Activated CD4-positive, CD25-positive, alpha-beta regulatory T cell treated with anti-CD3 and anti-CD28 coated beads, Interleukin-2, amount 50 U/mL, for 72 hours (primary cell): ENCODE measurements at places on chromosomes 1 and 21.

DNA sequence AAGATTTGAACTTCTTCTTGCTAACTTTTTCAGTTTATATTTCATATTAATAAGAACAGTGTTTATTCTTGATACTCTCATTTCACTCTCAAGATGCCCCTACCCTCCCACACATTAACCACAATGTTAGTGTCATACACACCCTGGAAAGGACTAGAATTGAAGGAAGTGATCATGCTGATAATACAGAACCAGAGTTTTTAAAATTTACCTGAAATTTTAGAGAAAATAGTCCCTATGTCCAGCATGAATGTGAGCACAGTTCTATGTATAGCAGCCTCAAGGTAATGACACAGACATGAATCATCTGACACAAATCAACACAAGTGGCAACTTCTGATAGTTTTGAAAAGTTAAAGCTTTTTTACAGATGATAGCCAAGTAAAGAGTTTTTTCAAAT lies 26.0 kb downstream of the RGS1 start:
- DNase-seq: no peak

DNA sequence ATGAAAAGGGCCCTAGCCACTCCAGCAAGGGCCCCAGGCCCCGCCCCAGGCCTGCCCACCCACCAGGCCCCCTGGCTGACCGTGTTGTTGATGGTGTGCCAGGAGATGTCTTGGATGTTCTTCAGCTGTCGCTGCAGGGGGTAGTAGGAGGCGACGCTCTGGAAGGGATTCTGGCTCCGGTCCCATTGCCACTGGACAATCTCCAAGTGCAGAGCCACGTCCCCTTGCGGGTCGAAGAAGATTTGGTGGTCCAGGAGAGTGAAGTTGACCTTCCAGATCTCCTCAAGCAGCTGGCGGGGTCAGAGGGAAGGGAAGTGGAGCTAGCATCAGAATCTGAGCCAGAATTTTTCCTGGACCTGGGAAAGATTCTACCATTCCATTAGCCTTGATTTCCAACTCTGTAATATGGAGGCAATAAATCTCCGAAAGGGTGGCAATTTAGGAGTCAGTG lies 10.2 kb downstream of the TAS1R2 start:
- no peak for DNase-seq

DNA sequence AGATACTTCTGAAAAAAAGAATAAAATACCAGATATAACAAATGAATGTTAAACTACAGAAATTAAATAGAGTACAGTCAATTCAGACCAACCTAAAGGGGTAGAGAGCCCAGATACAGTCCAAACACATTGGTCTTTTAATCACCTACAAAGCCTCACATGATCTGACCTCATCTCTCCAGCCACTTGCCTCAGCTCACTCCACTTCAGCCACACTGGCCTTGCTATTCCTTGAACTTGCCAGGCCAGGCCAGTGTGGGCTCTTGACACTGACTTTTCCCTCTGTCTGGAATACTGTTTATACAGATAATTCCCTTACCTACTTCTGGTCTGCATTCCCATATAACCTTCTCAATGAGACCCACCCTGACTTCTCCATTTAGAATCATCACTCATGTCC lies 17.0 kb upstream of the PPIE start:
- no peak for DNase-seq

GRCh38 chr1:244642526-244642925 lies 10.4 kb upstream of the DESI2 start:
- no peak for DNase-seq

GRCh38 chr1:28160782-28161266 lies 15.7 kb downstream of the PTAFR start:
- DNase-seq: no peak

GRCh38 chr1:13788795-13789194 lies 88.8 kb downstream of the PRDM2 start:
- DNase-seq: no peak

- peak; percentile 60 for DNase-seq
Measured at GRCh38 chr1:234326497-234327366, 46.5 kb upstream of the COA6 start.

- DNase-seq: no peak
Measured at GRCh38 chr1:97814121-97814520, 106.7 kb downstream of the DPYD start.

DNA sequence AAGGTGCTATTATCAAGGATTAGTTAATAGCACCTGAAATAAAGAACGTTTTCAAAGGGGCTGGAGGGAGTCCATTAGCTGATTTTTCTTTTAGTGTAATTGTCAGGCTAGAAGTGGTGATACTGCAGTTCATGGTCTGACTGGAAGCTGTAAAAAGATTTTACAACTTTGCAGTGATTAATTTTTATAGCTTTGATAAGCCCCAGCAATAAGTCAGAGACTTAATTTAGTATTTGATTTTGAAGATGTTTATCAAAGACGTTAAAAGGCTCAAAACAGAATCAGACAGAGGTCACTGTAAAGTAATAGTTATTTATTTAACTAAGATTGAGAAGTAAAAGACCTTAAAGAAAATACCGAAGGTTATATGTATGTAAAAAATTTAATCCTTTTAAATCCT lies 165.5 kb upstream of the FMN2 start:
- no peak for DNase-seq

- no peak for DNase-seq
Measured at GRCh38 chr1:178875936-178876335, 5.1 kb upstream of the ANGPTL1 start.

- DNase-seq: no peak
Measured at GRCh38 chr1:19305880-19306279, 6.1 kb downstream of the AKR7A2 start.

GRCh38 chr1:39275836-39276507 lies 71.5 kb downstream of the MACF1 start:
- no peak for DNase-seq

- DNase-seq: no peak
Measured at GRCh38 chr1:1280782-1281481, 696 bp downstream of the SCNN1D start.

DNA sequence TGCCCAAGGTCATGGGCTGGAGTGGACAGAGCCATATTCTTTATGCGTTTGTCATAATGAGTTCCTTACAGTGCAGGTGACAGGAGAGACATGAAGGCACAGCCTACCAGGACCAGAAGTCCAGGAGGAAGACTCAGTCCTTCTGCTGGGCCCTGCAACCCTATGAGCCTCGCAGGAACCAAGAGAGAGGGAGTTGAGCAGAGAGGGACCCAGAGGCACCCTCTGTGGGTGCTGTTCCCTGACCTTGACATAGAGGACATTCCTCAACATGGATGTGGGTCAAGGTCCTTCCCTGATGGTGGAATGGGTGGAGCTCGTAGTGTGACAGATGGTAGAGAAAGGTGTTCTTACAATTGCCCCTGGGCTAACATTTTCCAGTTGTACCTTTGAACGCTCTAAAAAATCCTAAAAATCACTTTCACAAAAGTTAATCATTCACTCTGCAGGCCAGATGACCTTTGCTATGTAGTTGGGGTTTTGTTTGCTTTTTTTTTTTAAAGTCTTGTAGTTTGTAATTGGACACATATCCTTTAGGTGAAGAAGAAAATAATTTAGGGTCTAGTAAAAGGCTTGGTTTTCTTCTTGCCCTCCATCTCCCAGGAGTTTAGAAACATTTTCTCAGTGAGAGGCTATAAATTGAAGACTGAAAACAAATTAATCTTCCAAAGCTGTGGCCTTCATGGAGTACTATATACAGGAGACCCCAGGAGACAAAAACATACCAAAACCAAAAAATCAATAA lies 41.9 kb downstream of the MAB21L3 start:
- DNase-seq: no peak

GRCh38 chr1:118306851-118307250 lies 121.8 kb upstream of the SPAG17 start:
- DNase-seq: no peak

DNA sequence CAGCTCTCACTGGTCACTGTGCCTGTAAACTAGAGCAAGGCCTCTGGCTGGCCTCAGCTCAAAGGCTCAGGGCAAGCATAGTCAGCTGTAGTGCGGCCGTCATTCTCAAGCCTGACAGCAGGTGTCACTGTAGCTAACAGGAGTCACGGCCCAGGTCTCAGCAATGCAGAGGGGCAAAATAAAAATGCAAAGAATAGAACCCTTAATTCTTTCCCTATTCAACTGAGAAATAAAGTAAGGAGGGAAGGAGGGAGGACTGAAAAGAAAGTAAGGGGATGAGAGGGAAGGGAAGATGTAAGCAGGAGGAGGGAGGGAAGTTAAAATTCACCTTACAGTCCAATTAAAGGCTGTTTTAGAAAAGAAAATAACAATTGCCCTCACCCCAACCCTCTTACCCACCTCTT lies 106.1 kb downstream of the KIAA0319L start:
- peak; percentile 67 for DNase-seq

DNA sequence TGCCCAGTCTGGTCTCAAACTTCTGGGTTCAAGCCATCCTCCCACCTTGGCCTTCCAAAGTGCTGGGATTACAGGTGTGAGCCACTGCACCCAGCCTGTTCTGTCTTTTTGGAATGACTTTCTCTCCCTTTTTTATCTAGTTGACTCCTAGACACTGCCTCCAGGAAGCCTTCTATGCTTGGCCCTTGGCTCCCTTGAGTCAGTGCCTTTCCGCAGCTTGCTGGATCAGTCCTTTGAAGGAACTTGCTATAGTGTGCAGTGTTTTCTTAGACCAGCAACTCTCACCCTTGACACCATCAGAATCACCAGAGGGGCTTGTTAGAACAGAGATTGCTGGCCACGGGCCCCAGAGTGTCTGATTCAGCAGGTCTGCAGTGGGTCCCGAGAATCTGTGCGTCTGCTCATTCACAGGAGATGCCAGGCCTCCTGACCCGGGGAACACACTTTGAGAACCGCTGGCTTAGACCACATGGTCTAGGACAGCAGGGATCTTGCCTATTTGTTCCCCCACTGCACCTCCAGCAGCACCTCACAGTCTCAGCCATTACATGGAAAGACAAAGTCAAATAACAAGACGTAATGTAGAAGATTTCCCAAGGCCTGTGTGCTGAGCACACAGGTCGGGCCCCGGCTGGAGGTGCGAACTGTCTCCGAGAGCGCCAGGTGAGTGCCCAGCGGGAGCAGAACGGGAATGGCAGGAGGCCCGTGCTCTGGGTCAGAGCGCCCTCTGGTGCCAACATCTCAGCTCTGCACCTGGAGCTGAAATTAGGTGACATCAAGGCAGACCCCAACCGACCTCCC lies 27.4 kb upstream of the CTPS1 start:
- peak; percentile 69 for DNase-seq

DNA sequence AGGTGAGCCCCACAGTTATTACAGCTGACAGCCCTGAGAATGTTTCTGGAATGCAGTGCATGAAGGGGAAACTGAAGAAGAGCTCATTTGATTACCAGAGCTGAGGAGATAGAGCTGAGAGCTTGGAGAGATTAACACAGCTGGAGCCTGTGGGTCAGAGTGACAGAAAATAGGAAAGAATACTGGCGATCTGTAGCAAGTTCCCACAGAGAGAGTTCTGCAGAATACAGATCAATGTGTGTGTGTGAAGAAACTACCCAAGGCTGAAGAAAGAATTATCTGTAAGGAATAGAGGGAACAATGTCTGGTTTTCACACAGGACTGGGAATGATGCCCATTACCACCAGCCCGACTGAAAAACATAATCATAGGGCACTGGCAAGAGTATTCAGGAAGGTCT lies 103.6 kb upstream of the SNX7 start:
- DNase-seq: no peak

DNA sequence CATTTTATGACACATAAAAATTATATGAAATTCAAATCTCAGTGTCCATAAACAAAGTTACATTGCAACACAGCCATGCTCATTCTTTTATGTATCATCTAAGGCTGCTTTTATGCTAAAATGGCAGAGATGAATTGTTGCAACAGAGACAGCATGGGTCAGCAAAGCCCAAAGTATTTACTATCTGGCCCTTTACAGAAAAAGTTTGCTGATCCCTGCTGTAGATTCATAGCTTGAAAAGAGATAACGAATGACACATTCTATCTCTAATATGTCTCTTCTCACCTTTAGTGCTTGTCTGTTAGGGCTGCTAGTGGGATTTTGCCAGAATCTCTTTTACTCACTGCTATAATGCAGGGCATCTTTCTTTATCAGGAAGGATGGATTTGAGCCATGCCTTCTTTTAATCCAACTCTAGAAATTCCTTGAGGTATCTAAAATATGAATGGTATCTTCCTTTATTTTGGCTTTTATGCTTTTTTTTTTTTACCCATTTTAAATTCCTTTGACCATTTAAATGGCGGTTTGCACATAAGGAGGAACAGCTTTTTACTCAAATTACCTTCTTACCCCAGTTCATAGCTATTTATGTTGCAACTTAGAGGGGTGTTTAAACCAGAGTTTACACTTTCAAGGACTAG lies 598.2 kb downstream of the PLPP3 start:
- DNase-seq: no peak

GRCh38 chr1:191163621-191164020 lies 686.0 kb upstream of the BRINP3 start:
- DNase-seq: no peak

DNA sequence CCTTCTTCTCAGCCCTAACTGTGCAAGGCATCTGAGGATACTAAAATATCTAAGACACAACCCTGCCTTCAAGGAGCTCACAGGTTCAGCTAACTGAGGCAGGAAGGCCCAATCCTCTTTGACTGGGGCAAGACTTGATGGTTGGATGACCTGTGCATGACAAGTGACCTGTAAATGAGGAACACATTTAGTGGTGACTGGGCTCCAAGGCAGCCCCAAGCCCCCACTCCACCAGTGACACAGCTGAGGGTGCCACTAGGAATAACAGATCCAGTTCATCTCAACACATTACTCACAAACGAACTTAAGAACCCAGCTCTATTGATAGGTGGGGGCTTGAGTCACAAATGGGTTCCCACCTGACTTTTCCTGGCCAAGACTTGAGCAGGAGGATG lies 244.7 kb upstream of the IRF2BP2 start:
- no peak for DNase-seq

DNA sequence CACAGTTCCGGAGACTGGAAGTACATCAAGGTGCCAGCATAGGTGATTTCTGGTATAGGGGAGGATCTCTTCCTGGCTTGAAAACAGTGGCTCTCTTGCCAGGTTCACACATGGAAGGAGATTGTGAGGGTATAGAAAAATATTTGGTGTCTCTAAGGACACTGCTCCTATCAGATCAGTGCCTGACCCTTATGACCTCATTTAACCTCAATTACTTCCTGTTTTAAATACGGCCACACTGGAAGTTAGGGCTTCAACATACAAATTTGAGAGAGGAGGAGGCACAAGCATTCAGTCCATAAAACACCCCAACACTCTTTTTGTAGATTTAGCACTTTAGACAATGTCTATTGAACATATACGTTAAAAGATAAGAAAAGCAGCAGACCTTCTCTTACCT lies 37.0 kb downstream of the COL6A1 start:
- DNase-seq: no peak

- no peak for DNase-seq
Measured at GRCh38 chr1:2208309-2209239, 14.0 kb upstream of the FAAP20 start.
